H7 (cell line): ENCODE measurements at places on chromosomes 1 and 21. TPM values are rescaled to one million over a fixed set of nuclear protein-coding genes. Genes with fewer than 3 reads are reported as not detected.
A peak's percentile ranks its signal among the peaks of the same experiment; 100 is the strongest.

The HDGF gene
- 408 and 515 TPM in 2 replicates for total RNA-seq

The OPRD1 gene
- 0.52 and 0.81 TPM in 2 replicates for total RNA-seq

The LAX1 gene
- total RNA-seq: not detected in 2 replicates

The NGF gene
- 0.14 TPM in 1 of 2 replicates, not detected in the other for total RNA-seq

The AP4B1 gene
- total RNA-seq: 14.9 TPM in 2 replicates

The LENEP gene
- 0.21 and 1.00 TPM in 2 replicates for total RNA-seq

The PCNX2 gene
- total RNA-seq: 43.8 and 62.7 TPM in 2 replicates

The SLC16A4 gene
- total RNA-seq: 0.41 and 0.42 TPM in 2 replicates

- no peak for DNase-seq
These were observed 353.4 kb upstream of the ZRANB2 start for GRCh38 chr1:71434240-71434639.

- peak; percentile 90 for DNase-seq
These were observed 37.0 kb downstream of the UBE2G2 start for GRCh38 chr21:44764319-44765230.

GRCh38 chr1:64921771-64922170 is 44.6 kb downstream of the JAK1 start:
- no peak for DNase-seq

DNA sequence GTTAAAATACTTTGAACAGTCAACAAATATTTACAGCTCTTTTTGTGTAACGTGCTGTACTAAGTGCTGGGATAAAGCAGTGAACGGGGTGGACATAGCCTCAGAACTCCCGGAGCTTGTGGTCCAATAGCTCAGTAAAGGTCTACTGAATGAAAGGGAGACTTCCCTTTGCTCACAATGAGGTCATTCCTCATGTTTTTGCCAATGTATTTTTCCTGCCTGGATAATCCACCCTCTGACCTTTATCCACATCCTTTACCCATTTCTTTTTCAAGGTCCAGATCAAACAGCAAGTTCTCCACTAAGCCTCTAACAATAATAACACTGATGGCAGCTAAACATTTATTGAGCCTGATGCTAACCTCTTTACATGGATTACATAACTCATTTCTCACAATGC is 55.9 kb downstream of the LEPR start:
- no peak for DNase-seq

DNA sequence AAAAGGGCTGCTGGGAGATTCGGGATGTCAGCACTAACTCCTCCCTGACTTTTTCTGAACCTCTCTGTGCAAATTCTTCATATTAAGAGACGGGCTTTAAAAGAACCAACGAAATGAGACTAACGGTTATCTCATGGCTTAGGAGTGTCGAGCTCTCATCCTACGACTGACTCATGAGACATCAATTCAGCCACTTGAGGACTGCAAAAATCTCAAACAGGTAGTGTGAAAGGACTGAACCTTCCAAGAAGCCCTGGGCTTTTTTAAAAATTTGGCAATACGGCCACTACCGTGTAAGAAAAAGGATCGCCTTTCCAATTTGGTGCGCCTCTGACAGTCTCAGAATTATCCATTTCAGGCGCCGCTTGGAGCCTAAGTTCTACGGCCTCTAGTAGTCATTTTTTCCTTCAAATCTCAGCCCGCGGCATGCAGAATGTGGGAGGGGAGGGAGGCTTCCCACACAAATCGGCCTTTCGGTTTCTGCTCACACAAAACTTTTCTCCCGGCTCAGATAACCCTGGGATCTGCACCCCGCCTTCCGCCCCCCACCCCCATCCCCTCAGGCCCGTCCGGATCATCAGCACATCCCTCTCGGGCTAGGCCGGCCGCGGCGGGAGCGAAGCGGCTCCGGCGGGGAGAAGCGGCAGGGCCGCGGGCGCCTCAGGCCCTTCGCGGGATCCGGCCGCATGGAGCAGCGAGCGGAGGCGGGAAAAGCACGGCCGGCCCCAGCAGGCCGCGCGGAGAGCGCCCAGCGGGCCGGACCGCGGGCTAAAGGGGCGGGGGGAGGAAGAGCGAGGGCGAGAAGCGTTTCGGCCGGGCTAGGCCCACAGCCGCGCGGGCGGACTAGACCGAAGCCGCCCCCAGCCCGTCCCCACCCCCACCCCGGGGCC is 618 bp downstream of the HNRNPR start:
- DNase-seq: peak; percentile 22

- DNase-seq: no peak
These were observed 151.3 kb downstream of the ETS2 start for GRCh38 chr21:38956856-38957571.

DNA sequence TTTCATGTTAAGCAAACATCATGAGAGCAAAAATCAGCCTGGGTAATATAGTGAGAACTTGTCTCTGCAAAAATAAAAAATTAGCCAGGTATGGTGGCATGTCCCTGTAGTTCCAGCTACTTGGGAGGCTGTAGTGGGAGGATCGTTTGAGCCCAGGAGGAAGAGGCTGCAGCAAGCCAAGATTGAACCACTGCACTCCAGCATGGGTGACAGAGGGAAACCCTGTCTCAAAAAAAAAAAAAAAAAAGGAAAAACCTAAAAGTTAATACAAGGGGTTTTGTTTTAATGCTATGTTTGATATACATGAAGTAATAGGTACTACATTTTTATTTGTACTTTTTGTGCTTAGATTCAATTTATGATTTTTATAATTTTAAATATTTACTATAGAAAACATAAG is 27.1 kb upstream of the SLC35A3 start:
- no peak for DNase-seq

GRCh38 chr1:22995774-22996173 is 19.9 kb downstream of the TEX46 start:
- no peak for DNase-seq

DNA sequence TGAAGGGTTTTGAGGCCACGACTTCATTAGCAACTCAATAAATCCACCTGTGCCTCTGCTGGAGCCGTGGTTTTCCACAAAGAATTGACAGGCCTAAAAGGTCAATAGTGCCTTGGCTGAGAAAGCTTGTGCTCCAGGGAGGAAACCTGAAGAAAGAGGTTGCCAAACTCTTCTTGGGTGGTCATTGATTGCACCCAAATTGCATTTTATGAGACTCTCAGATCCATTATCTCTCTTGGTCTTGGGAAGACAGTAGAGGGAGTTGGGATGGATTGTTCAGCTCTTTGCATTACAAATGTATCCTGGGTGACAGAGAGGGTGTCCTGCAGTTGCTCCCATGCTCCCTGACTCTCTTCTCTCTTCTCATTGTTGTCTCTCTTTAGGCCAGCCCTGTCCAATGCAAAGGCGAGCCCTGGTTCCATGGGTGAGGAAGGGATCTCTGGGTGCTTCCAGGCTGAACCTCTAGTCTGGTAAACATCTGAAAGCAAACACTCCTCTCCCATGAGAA is 46.1 kb upstream of the HTR1D start:
- peak; percentile 65 for DNase-seq

DNA sequence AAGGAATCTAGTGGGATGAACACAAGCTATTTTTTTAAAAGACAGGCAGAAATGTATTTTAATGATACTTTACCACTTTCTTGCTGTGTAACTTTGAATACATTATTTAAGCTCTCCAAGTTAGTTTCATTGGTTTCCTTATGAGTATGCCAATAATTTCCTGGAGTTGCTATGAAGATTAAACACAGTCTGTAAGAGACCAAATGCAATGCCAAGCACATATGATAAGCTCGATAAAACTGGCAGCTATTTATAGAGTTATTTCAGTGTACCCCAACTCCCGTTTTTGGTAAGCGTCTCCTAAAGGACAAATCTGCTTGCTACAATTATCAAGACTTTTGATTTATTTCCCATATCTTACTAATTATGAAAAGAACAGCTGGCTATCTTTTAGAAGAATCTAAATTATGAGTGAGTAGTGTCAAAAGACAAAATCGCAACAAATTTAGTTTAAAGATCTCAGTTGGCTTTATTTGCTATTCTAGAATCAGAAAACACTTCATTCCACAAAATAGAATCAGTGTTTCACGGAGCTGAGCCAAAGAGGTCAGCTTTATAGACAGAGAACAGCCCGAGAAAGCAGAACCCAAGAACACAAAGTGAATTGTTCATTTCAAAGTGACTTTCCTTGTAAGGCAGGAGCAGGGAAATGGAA is 7.2 kb upstream of the MAP10 start:
- no peak for DNase-seq

- no peak for DNase-seq
These were observed 2.2 kb downstream of the TMED5 start for GRCh38 chr1:93177991-93178390.

- DNase-seq: peak; percentile 65
These were observed 3.3 kb downstream of the LHX4 start for GRCh38 chr1:180233191-180234011.

- DNase-seq: no peak
These were observed 82.7 kb upstream of the ABCD3 start for GRCh38 chr1:94335447-94335846.

DNA sequence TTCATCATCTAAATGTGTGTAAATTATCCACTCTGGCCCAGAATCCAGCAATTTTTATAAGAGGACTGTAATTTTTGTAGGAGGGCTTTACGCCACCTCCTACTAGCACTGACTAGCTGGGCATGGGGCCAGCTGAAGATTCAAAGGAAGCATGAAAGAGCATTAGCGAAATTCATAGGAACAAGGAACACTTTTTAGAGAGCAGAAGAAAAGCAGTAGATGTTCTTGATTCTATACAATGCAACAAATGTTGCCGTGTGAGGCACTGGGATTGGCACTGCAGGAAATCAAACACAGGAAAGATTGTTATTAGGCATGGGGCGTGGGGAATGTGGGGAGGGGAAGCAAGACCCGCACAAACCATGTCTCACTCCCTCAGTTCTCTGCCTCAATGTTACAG is 58.4 kb upstream of the PARP1 start:
- DNase-seq: no peak

DNA sequence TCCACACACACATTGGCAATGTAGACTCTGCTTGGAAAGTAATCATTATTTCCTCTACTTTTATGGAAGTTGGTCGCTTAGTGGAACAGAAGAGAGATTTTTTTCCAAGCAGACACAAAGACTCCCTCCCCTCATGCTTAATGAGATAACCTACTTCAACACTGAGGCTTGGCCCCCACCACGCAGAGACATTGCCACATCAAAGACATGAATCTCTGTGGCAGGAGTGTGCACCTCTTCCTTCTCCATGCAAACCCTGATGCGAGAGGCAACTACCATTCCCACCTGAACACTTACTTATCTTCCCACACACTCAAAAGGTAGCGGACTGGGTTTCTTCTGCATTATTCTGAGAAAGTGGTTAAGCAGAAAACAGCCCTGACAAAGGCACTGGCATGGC is 37.3 kb upstream of the LPAR3 start:
- no peak for DNase-seq

DNA sequence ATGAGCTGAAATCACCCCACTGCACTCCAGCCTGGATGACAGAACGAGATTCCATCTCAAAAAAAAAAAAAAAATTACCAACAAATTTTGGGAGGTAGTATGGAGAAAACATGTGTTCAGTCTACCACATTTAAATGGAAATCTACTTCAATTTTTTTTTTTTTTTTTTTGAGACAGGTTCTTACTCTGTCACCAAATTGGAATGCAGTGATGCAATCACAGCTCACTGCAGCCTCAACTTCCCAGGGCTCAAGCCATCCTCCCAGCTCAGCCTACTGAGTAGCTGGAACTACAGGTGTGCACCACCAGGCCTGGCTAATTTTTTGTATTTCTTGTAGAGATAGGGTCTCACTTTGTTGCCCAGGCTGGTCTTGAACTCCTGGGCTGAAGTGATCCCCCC is 82.1 kb downstream of the GFI1 start:
- no peak for DNase-seq

GRCh38 chr21:42455754-42456440 is 40.1 kb downstream of the RSPH1 start:
- DNase-seq: no peak

- peak; percentile 42 for DNase-seq
These were observed 208 bp upstream of the MYBPH start for GRCh38 chr1:203175827-203176241.

- DNase-seq: peak; percentile 82
These were observed 155.1 kb upstream of the CAMK1G start for GRCh38 chr1:209428241-209428921.

DNA sequence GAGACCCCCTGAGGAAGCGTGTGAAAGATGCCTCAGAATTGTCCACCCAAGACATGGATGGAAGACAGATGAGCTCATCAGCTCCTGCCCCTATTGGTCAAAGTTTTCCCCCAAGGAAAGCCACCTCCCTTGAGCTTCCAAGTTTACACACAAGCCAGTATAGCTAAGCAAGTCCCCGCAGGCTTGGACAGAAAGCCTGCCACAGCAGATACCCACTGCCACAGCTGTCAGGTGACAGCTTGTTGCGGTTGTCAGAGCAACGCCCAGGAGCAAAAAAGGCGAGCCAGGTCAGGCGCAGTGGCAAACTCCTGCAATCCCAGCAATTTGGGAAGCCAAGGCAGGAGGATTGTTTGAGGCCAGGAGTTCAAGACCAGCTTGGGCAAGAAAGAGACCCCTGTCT is 60.9 kb upstream of the IFNAR2 start:
- no peak for DNase-seq

- DNase-seq: no peak
These were observed 424.1 kb downstream of the TTLL7 start for GRCh38 chr1:83574791-83575190.

DNA sequence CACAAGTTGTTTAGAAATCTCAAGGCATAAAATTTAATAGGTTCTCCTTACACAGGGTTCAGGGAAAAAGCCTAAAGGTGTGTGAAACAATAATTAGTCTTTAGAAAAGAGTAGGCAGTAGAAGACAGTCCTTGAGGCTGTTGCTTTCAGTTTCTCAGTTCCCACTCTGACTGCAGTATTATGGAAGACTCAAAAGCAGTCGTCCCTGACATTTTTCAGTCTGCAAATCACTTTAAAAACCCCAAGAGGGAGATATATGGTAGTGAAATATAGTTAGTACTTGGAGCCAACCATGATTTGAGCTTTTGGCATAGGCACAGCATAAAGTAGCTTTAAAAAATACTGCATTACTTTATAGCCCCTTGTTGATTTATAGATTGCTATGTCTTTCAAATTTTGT is 299.7 kb downstream of the OLFM3 start:
- no peak for DNase-seq

DNA sequence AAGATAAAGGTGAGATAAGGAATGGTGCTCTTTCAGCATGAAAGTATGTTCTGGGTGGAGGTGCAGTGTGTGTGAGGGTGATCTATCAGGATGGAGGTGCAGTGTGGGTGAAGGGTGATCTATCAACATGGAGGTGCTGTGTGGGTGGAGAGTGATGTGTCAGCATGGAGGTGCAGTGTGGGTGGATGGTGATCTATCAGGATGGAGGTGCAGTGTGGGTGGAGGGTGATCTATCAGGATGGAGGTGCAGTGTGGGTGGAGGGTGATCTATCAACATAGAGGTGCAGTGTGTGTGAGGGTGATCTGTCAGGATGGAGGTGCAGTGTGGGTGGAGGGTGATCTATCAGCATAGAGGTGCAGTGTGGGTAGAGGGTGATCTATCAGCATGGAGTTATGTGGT is 12.3 kb upstream of the MAP10 start:
- no peak for DNase-seq

DNA sequence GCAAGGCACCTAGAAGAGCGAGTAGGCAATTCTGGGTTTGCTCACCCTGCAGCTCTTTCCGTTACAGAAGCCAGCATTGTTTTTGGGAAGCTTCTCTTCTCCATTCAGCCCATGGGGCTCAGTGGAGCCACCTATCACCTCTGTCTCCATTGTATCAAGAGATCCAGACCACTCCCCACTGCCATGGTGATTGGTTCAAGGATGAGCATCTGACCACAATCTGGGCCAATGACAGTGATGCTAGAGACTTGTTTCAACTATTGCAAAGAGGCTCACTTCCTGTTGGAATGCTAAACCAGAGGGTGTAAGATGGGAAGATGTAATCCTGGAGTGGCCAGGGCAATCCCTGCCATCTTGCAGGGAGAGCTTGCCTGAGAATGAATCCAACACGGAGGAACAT is 6.6 kb downstream of the SPATA21 start:
- DNase-seq: peak; percentile 76
